ENCODE measurements at places on chromosomes 3 and 15.

- DNase-seq, result no peak
These were observed 61.4 kb upstream of the ZNF280D start for GRCh38 chr15:56794553-56795329.

DNA sequence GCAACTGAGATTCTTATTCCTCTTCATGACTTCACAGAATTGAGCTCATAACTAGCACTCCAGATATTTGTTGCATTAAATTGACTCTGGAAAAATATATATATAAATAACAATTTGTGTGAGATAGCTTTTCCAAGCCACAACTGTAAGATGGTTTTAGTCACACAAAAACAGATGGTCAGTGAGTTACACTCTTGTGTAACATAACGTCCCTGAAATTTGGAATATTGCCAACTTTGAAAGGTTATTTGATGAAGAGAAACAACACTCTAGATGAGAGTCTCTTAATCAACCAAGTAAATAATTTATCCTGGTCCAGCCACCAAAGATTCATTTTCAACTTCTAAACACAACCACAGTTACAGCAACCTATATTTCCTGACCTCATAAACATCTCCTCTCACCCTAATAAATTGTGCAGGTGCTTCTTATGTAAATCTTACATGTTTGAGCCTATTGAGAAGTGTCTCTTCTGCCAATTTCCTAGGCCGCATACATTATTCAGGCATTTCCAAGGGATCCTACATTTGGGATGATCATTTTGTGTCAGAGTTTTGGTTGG, 84.9 kb upstream of the ACP3 start:
- DNase-seq, result no peak

GRCh38 chr3:11655196-11655928, 11.6 kb upstream of the VGLL4 start:
- no peak for DNase-seq

DNA sequence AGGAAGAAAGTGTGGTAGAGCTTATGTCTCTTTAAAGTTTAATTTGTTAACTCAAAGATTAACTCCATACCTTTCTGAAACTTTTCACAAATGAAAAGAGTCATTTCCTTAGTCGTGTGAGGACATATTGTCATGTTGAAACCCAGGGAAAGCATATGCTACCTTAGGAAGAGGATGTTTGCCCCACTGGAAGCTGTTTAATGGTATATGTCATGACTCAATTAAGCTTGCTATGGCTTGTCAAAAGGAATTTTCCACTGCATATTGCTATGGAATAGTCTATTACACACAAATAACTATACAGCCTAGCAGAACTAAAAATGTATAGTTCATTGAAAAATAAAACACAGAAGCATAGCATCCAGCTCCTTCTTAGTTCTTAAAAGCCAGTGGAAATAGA, 69.9 kb downstream of the NSUN3 start:
- no peak for DNase-seq

DNA sequence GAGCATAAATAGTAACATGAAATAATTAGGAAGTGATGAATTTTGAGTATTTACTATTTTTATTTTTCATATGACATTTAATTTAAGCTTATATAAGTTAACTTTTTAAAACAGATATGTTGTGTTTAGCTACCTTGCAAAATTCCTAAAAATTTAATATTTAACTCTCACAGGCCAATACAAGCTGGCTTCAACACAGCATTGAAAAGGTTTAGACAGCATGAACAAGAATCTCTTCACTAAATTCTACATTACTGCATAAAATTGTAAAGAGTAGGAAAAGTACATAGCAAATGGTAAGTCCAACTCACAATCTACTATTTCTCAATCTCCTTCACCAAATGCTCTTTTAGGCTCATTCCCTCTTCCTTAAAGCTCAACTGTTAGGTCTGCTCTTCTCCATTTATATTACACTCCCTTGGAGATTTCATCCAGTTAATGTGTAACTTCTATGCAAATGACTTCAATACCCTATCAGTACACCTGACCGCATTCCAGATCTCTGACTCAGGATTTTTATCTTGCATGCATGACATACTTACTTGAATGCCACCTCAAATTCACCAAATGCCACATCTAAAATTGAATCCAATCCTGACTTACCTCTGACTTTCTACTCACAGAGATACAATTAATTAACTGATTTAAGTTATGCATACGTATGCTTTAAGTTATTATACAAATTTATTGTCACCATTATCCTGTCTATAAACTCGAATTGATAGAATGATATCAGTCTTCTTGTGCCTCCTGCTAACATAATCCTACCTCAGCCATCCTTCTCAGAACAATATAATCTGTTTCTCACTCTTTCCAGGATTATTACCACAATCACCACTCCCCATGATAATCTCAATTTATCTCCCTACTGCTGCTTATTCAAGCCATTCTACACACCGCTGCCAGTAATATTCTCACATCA, 127.0 kb downstream of the STAG1 start:
- DNase-seq, result no peak

DNA sequence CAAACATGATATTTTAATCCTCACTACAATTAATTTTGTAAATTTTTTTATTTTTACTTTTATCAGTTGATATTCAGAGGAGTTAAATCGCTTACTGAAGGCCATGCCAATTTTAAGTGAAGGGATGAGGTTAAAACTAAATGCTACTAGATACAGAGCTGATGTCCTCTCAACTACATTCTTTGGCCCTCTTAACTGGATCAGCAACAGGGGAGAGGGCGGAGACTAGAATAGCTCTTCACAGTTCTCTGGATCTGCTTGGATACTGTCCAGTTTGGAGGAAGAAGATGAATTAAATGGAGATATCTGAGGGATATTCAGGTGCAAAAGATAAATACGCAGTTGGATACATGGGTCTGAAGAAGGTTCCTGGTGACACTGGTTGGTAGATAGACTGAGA, 85.6 kb upstream of the LYSMD4 start:
- no peak for DNase-seq

DNA sequence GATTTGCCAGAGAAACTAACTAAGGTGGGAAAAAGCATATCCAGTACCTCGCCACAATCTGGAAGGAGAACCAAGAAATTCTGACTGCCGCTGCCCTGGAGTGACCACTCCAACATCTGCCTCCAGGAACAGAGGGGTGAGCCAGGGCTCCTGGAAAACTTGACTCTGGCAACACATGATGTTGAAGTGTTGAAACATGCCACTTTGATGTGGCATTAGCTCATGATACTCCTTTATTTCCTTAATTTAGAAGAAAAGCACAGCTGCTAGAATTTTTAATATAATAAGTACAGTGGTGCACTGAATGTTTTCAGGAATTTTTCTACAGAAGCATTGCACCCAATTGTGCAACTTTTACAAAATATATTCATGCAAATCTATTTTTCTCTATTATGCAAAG, 109.9 kb upstream of the BCL6 start:
- DNase-seq, result no peak

DNA sequence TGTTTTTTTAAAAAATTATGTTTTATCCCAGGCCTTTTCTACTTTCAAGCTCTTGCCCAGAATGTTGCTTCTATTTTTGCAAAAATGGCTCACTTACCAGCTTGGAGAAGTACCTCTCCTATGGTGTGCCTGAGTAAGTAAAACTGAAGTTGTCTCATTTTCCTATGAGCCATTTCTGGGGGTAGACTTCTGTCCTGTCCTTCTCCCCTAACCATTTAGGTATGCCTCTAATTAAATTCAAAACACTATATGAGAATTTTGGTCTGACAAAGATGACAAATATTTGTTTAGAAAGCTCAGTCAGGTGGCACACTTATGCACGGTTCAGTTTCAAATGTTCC, 282.5 kb upstream of the ICE2 start:
- no peak for DNase-seq

DNA sequence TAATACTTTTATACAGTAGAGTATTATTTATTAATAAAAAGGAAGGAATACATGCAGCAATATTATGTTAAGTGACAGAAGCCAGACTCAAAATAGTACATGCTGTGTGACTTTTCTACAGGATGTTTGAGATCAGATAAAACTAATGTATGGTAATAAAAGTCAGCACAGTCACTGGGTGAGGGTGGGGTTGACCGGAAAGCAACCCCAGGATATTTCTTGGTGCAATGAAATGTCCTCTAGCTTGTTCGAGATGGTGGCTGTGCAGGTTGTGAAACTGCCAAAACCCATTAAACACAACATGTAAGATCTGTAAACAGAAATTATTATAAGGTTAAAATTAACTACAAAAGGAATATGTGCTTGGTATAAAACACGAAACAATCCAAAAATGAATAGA, 20.8 kb upstream of the ALDH1L1 start:
- DNase-seq, result no peak

- no peak for DNase-seq
These were observed 108.3 kb downstream of the IQSEC1 start for GRCh38 chr3:12964711-12965612.

DNA sequence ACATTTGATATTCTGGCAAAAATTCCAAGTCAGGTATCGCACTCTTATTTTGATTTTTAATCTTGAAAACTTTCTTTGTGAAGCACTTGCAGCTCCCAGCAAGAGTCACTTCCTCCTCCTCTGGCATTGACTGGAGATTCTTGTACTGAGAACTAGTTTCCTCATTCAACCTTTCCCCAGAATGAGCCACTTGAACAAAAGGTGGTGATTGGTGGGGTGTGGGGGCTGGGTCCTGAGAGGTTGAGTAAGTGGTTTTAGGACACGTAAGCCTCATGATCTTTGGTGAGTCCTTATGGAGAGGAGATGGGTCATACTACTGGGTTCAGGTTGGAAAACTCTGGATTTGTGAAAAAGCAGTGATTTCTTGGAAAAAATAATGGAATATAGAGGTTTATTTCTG, 32.3 kb upstream of the ONECUT1 start:
- no peak for DNase-seq

DNA sequence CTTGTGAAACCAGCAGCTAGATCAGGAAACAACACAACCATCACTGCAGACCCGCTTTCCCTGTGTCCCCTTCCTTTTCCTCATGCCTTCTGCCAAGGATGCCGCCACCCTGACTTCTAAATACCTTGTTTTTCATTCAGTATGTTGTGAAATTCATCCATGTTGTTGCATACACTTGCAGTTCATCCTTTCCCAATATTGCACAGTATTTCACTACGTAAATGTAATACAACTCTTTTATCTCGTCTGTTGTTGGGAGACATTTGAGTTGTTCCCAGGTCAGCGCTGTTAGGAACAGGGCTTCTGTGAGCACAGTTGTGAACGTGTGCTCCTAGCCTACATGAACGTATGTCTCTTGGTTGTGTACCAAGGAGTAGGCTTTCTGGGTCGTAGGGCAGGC, 24.2 kb downstream of the TLNRD1 start:
- DNase-seq, result no peak

DNA sequence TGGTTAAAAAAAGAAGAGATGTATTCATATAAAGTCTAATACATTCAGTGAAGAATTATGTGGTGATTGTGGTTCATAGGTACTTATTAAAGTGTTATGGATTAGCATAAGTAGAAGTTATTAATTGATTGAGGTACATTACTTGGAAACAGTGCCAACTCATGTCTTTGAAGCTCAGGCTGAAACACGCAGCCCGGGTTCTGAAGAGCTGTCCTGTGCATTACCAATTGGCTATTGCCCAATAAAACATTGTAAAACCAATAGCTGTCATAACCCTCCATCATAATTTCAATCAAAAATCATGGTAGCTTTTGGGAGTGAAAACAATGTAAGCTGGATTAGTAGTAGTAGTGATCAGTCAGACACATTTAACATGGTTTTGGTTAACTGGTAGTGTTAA, 560.1 kb downstream of the MCTP2 start:
- no peak for DNase-seq

GRCh38 chr3:4898454-4899313, 80.6 kb upstream of the BHLHE40 start:
- DNase-seq, result no peak

DNA sequence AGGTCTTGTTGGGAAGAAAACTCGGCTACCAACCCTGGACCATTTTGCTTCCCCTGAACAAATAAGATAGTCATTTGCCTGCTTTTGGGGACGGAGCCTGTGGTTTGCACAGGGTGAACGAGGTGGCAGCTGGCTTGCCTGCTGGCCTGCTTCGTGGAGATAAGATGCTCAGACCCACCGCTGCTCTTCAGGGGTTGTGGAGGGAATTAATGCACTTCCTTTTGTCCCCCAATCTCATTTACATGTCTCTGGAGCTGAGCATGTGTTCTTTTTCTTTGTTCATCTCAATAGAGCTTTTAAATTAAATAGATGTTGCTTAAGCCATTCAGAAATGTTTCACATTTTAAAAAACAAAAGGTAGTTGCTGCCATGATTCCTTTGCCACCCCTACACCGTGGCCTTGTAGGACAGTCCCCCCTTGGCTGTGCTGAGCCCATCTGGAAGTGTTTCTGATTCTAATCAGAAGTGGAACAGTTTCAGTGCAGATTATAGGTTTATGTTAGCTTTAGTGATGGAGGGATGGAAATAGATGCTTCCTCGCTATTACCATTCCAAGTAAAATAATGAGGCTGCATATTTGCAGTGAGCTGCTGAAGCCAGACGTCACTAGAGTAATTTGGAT, 25.6 kb downstream of the APBA2 start:
- no peak for DNase-seq

GRCh38 chr3:4292301-4292700, 10.9 kb upstream of the SETMAR start:
- no peak for DNase-seq

GRCh38 chr3:126292318-126293070, 64.7 kb downstream of the KLF15 start:
- no peak for DNase-seq

- DNase-seq, result no peak
These were observed 3.4 kb downstream of the RNU6-1 start for GRCh38 chr15:67836477-67836876.

- no peak for DNase-seq
These were observed 342.6 kb downstream of the NSUN3 start for GRCh38 chr3:94405258-94406035.

GRCh38 chr15:60235951-60236710, 161.7 kb downstream of the ANXA2 start:
- DNase-seq, result no peak

- no peak for DNase-seq
These were observed 297.8 kb downstream of the SATB1 start for GRCh38 chr3:18127174-18127858.

- no peak for DNase-seq
These were observed 61.3 kb downstream of the ATP2B2 start for GRCh38 chr3:10444110-10444429.

GRCh38 chr15:88619796-88620195, 1.3 kb upstream of the AEN start:
- DNase-seq, result no peak

- no peak for DNase-seq
These were observed 28.7 kb downstream of the ATP1B3 start for GRCh38 chr3:141905129-141905528.

- no peak for DNase-seq
These were observed 6.6 kb downstream of the KLF15 start for GRCh38 chr3:126350502-126351085.

- no peak for DNase-seq
These were observed 22.9 kb upstream of the ZBED2 start for GRCh38 chr3:111617912-111618601.
